Ammon's horn (tissue), 1 donor: ENCODE measurements at places on chromosomes 12 and 14.

- DNase-seq, result no peak
Measured at GRCh38 chr12:104155711-104156555, 17.9 kb upstream of the NFYB start.

DNA sequence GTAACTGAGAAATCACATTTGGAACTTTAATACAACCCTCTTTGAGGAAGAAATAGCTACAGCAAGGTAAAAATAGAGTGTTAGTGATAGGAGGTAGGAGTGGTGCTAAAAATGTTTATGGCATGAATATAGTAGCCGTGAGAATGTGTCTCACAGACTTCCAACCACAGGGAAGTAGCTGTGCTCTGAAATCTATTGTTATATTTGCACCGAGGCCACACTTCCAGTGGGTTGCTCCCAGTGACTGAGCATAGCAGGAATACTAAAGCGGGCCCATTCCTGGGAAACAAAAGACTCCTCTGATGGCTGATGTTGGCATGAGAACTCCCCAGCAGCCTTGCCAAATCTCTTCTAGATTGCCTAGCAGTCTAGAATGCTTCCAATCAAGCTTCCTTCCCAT is 174.1 kb upstream of the PLXNC1 start:
- DNase-seq, result peak; percentile 61

DNA sequence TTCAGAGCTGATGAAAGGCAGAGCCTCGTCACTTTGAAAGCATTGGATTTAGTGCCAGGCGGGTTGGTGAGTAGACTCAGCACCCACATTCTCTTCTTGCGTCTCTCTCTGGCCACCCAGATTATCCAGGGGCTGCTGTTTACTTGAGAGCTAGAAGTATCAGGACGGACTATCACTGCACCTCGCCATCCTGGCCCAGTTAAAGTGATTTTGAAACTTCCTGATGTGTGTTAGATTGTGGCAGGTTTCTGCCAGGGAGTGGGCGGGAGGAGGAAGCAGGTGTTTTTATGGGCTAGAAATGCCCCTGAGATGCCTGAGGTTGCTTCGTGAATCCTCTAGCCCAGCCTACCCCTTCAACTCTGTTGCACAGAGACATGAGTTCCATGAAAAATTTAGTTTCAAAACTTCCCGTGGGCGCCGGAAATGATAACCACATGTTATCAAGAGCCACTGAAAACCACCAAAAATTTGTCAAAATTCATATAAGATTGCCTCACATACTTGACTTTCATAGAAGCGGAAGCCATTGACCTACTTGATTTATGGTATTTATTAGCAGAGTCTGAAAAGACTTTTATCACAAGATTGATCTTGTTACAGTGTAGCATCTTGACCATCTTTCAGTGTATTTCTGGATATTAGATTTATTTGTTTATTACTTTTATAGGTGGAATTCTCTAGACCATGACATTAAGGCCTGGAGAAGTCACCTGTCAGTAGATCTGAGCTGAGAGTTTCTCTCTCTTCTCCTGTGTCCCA is 466.0 kb downstream of the RAD51B start:
- DNase-seq, result no peak

DNA sequence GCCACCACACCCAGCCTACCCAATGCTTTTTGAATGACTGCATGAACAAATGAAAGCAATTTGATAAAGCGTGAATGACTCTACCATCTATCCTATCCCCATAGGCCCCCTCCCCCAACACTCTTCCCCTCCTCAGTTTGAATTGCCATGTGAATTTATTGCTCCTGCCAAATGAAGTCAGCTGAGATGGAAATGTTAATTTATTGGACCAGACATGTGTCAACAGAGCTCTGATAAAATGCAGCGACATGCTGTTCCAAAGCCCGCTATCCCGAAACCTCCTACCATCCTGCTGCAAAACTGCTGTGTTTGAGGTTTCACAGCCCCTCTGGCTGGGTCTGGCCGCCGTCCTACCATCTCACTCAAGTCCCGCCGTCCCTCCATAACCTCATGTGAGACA is 360.5 kb downstream of the CACNA1C start:
- no peak for DNase-seq

GRCh38 chr12:6963791-6964413 is 6.6 kb downstream of the PHB2 start:
- no peak for DNase-seq

- no peak for DNase-seq
Measured at GRCh38 chr14:88196925-88197324, 126.1 kb downstream of the KCNK10 start.

DNA sequence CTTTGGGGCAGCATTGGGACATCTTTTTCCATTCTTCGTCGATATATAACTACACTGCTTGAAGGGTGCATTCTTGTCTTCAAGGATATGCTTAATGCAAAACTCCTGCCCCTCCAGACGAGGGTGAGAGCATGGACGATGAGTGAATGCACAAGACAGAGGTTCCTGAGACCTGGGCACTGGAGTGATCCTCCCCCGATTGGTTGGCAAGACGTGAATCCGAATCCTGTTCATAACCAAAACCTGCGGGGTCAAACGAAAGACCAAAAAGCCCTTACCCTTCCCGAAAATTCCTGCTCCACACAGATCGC is 684 bp downstream of the KANSL2 start:
- no peak for DNase-seq

- no peak for DNase-seq
Measured at GRCh38 chr12:132024758-132025157, 75.0 kb downstream of the EP400 start.

DNA sequence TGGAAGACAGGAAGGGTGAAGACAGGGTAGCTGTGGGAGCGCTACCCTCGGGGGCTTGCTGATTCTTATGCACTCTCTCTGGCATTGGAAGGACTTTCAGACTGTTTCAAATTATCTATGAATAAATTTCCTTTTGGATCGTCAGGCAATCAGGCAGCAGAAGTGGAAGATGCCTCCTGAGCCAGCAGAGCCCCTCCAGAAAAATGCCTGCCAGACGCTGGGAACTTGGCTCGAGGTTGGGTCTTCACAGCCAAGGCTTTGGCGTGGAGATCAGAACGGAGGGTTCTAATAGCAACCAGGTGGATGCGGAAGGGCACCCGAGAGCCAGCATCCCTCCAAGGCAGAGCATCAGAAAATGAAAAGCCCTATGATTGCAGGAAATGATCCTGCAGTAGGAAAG is 119.2 kb upstream of the RFLNA start:
- DNase-seq, result no peak

GRCh38 chr14:54116972-54117371 is 160.3 kb upstream of the BMP4 start:
- no peak for DNase-seq

DNA sequence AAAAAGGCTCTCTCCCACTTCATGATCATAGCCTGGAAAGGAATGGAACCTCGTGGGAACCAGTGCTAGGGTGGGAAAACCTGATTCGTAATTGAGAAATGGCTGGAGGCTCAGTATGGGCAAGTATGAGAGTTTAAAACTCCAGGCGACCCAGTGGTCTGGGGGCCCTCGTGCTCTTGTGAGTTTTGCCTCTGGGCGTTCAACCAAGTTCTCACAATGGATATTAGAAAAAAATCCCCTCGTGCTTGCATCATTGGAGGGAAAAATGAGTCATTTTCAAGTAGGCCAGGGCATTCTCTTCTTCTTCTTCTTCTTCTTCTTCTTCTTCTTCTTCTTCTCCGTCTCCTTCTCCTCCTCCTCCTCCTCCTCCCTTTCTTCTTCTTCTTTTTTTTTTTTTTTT is 39.0 kb downstream of the GPR68 start:
- DNase-seq, result no peak

- DNase-seq, result no peak
Measured at GRCh38 chr14:56885825-56886224, 75.5 kb upstream of the OTX2 start.

GRCh38 chr12:65594409-65594808 is 229.9 kb upstream of the HMGA2 start:
- DNase-seq, result no peak
